Iris pigment epithelial cell (primary cell): ENCODE measurements at places on chromosomes 12 and 14.
A peak's percentile ranks its signal among the peaks of the same experiment; 100 is the strongest.

DNA sequence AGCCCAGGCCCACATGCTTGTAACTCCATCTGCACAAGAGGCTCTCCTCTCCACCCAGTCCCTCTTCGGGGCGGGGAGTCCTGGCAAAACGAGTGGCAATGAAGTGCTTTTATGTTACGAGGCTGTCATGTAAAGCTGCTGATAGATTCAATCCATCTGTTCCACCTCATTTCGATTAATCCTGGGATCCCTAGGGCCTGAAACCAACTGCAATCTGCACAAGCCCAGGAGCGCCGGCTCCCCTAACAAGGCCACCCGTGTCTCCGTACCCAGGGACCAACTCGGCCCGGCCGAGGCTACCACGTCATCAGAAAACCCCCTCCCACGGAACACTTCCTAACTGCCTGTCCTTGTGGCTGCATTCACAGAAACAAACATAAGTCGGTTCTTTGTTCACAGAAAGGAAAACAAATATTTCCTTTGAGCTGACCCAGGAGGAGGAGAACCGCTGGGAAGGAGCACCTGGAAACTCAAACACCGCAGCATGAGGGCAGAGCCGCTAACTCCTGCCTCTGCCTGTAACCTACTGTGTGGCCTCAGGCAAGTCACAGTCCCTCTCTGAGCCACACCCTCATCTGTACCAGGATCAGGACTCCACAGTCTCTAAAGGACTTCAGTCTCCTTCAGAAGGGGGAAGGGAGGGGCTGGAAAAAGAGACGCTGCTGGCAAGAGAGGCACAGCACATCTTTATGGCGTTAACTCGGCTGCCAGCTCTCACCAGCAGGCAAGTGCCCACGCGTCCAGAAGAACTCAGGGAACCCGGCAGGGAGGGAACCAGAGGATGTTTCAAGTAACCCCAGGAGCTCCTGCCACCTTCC lies 47.8 kb downstream of the CCDC88C start:
- DNase-seq: no peak

DNA sequence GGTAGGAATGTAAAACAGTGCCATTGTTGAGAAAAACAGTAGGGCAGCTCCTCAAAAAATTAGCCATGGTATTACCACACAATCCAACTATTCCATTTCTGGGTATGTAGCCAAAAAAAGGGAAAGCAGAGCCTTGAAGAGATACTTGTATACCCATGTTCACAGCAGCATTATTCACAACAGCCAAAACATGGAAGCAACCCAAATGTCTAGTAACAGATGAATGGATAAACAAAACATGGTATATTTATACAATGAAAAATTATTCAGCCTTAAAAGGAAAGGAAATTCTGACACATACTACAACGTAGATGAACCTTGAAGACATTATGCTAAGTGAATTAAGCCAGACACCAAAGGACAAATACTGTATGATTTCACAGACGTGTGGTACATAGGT lies 67.6 kb upstream of the GNG2 start:
- DNase-seq: peak; percentile 59

DNA sequence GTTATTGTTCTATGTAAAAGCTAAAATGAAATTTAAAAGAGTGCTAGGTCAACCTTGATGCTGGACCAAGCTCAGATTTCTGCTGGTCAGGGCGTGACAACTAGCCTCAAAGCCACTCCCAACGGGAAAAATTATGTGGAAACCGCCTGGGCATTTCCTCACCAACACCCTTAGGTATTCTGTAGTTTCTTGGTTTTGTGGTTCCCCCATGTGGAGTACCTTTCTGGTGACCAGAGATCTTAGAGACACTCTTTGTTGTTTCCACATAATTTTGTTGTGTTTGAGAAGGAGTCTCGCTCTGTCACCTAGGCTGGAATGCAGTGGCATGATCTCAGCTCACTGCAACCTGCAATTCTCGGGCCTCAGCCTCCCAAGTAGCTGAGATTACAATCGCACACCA lies 119.9 kb downstream of the DENND5B start:
- no peak for DNase-seq

DNA sequence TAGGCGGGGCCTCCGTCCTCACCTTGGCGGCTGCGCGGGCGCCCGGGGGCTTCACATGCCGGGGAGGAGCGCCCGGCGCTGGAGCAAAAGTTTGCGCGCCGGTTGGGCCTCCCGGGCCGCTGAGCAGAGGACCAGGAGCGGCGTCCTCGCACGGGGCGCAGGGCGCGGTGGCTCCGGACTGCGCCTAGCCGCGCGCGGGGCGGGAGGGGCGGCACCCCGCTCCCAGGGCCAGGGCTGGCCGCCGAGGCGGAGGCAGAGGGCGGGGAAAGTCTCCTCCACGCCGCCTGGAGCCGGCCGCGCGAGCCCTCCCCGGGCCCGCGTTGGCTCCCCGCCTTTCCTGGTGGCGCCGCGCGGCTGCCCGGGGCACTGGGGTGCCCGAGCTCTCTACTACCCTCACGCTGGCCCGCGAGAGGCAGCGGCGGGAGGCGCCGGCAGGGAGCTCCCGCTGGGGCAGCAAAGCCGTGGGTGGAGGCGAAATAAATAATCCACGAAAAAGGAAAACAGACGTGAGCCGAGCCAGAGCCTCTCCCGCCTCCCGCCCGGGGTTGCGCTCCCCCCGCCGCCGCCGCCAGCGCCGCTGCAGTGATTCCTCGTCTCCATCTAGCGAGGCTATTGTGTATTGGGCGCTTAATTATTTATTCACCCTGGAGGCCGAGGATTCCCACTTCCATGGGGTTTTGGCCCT lies 400 bp upstream of the PRIMA1 start:
- DNase-seq: peak; percentile 3

DNA sequence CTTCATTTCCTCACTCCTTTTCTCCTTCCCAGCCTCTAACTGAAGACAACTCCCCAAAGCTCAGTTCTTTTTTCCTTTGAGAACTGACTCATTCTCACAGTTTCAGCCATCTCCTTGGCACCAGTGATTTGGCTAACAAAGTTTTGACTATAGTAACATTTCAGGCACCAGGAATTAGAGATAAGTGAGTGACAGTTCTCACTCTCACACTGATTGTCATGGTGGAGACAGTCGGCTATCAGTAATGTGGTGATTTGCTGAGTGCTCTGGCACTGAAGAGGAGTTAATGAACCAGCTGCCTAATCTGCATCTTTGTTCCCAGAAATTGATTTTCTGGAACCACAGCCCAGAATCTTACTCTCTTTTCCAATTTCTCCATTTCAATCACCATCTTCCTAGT lies 29.5 kb downstream of the HELB start:
- no peak for DNase-seq

- no peak for DNase-seq
These were observed 13.1 kb upstream of the PPP4R4 start for GRCh38 chr14:94161058-94161457.

DNA sequence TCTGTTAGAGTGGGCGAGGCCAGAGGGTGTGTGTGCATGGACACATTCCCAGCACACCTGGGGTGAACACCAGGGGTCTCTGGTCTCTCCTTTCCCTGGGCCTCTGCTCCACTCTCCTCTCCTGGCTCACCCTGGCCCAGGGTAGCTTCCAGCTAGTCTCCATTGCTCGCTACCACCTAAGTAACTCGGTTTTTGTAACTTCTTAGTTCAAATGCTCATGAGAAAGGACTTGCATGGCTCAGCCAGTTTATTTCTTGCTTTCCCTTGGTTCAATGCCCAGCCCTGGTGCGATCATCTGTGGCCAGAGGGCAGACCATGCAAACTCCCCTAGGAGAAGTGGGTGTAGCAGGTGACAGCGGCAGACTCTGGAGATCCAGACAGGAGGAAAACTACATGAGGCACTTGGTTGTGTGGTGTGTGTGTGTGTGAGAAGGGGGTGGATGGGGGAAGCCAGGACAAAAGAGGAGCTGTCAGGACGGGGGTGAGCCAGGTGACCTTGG lies 8.9 kb upstream of the ACVR1B start:
- DNase-seq: no peak

DNA sequence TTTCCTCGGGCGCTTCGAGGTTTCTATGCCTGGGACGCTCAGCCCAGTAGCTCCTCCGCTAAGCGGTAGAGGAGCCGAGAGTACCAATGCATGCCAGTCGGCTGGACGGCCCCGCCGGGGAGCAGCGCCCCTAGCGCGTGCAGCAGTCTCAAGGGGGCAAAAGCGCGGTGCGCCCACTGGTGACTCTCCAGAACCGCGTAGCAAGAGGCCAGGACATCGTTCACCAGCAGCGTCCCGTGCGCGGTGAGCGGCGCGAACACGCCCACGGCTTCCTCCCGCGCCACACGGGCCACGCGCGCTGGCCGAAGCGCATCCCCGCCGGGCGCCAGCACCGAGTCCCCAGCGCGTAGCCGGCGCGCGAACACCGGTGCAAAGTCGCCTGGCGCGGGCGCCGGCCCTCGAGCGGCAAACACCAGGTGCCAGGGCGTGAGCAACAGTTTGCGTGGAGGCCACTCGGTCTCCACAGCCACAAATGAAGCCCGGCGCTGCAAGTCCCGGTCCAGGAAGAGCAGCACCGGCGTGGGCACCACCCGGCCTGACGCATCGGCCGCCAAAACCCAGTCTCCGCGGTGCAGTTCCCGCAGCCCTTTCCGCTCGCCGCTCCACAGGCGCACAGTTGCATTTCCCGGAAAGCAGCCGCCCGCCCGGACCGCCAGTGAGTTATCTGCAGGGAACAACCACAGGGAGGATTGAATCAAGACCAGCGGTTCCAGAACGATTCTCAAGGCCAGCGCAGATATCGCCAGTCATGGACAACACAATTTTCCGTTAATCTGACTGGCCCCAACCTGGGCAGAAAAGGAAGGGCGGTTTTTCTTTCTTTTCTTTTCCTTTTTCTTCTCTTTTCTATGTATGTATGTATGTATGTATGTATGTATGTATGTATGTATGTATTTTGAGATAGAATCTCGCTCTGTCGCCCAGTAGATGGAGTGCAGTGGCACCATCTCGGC lies 4.5 kb downstream of the DHH start:
- DNase-seq: peak; percentile 45

- no peak for DNase-seq
These were observed 11.2 kb downstream of the FAR2 start for GRCh38 chr12:29160230-29160629.

- DNase-seq: no peak
These were observed 33.3 kb upstream of the PPP1CC start for GRCh38 chr12:110775997-110776396.

DNA sequence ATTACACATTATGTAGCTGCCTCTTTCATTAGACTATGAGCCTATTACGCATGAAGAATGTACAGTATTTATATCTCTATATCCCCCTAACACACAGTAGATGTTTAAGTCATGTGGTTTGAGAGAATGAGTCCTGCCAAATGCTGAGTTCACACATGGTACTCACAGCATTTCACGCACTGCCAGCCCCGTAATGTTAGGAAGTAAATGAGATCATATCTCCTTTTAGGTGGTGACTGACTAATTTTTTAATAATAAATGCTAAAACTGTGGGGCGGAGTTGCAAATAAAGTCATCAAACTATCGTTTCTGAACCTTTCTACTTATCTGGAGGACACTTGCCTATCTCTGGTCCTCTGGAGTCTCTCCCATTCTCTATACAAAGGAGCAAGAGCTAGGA lies 343.8 kb downstream of the ADAMTS20 start:
- peak; percentile 3 for DNase-seq

DNA sequence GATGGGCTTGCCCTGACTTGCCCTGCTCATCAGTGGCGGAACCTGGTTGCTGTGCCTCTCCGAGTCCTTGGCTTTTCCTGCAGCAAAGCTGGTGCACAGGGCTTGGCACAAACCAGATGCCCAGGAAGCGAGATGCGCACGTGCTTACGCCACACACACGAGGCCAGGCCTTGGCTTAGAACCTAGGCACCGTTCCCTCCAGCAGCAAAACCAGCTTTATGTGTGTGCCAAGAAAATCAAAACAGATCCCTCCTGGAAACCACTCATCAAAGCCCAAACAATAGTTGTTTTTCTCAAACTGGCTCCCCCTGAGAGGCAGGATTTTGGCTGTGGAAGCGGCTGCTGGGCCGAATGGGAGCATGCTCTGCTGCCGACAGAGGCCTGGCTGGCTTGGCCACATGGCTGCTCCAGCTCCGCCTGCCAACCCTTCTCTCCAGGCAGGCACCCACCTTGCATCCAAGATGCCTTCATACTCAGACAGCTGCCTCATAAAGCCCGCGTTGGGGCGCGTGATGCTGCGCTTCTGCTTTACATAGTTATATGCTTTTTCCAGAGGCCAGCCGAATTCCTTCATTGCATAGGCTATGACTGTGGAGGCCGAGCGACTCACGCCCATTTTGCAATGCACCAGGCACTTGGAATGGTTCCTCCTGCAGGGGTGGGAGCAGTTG lies 58.7 kb downstream of the SSH1 start:
- peak; percentile 47 for DNase-seq

GRCh38 chr12:69252033-69252432 lies 12.7 kb downstream of the CPSF6 start:
- DNase-seq: peak; percentile 23

GRCh38 chr14:102086709-102086971 lies 204 bp downstream of the HSP90AA1 start:
- DNase-seq: peak; percentile 68

- no peak for DNase-seq
These were observed 6.2 kb downstream of the RARG start for GRCh38 chr12:53225635-53226424.

DNA sequence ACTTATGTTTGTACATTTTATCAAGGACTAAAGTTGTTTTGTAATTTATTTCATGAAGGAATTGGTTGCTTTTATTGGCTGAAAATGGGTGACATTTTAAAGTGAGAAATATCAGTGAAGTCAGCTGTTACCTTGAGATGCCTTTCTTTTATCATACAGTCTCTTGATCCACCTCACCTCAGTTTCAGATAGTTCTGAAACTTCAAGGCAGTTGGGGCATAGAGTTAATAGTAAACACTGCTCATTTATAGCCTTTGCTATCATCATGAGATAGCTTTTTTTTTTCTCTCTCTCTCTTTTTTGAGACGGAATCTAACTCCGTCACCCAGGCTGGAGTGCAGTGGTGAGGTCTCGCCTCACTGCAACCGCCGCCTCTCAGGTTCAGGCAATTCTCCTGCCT lies 76.7 kb downstream of the MON2 start:
- DNase-seq: no peak

- no peak for DNase-seq
These were observed 217.6 kb downstream of the TMTC2 start for GRCh38 chr12:82904219-82904790.

DNA sequence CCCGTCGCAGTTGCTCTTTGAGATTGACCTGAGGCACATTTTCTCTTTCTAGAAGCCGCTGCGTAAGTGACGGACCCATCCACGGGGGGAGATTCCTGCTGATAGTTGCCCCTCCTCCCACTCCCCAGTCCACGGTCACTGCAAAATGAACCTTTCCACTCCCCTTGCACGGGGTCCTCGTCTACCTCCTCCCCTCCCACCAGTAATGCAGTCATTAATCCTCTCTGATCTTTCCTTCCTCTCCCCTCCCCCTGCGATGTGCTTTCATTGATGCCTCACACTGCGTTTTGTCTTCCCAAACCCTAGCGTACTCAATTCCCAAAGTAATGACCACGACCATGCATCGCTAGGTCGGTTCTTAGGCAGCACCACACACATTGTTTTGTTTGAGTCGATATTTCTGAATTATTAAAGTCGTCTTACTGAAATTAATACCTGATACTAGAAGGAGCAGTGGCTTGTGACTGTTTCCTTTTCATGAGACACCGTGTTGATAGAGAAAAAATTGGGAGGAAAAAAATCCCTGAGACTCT lies 857 bp downstream of the ETNK1 start:
- peak; percentile 38 for DNase-seq

GRCh38 chr12:32522331-32523221 lies 123.2 kb downstream of the FGD4 start:
- no peak for DNase-seq
